Stimulated activated CD8-positive, alpha-beta memory T cell treated with anti-CD3 and anti-CD28 coated beads, Interleukin-4, amount 100 ng/mL, for 1 hour (primary cell): ENCODE measurements at places on chromosomes 12 and 14.

DNA sequence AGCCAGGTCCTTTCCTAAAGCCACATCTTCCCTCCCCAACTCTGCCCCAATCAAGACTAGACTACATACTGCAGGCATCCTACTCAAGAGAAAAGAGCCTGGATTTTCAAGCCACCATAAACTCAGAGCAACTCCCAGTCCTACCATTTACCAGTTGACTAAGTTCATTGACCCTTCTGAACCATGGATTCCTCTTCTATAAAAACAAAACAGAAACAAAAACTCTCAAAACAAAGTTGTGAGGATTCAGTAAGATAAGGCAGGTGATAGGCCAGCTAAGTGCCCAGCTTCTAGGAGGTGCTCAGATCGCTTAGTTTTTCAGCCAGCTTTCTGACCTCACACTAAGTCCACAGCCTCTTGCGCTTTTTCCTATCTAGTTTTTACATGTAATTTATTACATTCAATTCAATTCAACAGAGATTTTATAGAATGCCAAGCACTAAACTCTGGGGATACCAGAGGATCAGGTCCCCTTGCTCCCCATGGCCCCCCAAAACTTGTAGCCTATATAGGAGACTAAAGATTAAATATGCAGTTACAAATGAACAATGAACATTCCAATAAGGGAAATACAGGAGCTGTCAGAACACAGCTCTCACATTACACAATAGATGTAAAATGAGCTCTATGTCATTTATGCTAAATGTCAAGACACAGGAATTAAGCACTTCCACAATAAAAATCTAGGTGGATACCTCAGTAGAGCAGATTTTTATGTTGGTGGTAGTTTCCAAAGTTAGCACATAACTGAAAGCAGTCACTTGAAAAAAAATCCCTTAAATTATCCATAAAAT lies 104.5 kb upstream of the EGLN3 start:
- DNase-seq = no peak

DNA sequence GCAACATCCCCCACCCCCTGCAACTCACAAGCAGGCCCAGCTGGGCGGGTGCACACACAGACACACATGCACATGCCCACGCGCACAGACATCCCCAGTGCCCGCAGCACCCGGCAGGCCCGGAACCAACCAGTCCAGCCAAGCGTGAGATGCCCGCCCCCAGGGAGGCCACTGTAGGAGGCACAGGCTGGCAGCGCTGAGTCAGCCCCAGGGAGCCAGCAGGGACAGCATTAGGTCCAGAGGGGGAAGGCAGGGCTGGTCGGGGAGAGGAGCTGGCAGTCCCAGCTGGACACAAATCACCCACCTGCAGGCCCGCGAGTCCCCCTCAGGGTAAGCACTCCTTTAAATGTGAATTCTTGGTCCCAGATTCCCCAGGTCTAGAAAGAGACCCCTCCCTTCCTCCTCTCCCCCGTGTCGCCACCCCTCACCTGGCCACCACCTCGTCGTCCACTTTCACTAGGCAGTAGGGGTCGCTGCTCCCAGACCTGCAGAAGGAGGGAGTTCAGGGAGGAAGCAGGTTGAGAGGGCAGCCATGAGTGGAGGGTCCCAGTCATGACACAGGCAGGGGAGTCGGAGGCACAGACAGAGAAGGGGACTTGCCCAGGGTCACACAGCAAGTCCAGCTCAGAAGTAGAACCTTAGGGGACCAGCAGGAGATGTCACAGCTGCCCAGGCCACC lies 5.0 kb downstream of the RASAL1 start:
- DNase-seq = no peak

- no peak for DNase-seq
Measured at GRCh38 chr12:109840305-109841074, 7.3 kb upstream of the TRPV4 start.

DNA sequence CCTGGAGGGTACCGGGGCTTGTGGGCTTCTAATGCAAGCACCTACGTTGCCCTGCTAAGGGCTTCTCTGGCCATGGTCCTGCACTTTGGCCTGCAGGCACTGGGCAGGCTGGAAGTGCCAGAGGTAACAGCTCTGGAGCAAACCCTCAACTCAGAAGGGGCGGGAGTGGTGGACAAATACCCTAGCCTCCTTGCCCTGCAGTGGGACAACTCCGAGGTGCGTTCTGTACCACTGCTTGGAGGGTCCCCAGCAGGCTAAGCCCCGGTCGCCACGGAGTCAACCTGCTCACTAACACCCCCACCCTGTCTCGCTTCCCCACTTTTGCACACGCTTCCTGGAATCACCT lies 20.4 kb upstream of the BEGAIN start:
- DNase-seq = no peak

GRCh38 chr14:34063470-34064164 lies 112.7 kb upstream of the EGLN3 start:
- DNase-seq = no peak

- DNase-seq = no peak
Measured at GRCh38 chr14:99564256-99564925, 39.6 kb downstream of the CCDC85C start.

GRCh38 chr14:96267336-96267735 lies 11.3 kb downstream of the BDKRB1 start:
- DNase-seq = no peak

GRCh38 chr12:86723326-86723725 lies 467.1 kb upstream of the MGAT4C start:
- DNase-seq = no peak

- no peak for DNase-seq
Measured at GRCh38 chr12:101908395-101908794, 31.0 kb downstream of the DRAM1 start.

DNA sequence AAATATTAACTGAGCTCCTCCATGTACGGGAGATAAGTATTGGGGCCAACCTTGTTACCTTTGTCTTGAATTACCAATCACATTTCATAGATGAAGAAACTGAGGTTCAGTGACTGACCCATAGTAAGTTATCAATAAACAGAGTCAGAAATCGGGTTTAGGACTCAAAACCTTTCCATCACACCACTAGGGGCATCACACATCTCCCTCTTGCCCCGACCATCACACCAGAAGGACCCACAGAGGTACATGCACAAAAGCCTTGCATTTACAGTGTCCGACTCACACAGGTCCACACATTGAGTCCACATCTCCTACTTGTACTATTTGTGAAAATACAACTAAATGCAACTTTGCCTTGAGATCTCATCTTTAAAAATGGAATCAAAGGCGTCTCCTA lies 29.4 kb downstream of the KCNA5 start:
- no peak for DNase-seq

GRCh38 chr14:59247801-59248584 lies 59.5 kb downstream of the DAAM1 start:
- DNase-seq = no peak

DNA sequence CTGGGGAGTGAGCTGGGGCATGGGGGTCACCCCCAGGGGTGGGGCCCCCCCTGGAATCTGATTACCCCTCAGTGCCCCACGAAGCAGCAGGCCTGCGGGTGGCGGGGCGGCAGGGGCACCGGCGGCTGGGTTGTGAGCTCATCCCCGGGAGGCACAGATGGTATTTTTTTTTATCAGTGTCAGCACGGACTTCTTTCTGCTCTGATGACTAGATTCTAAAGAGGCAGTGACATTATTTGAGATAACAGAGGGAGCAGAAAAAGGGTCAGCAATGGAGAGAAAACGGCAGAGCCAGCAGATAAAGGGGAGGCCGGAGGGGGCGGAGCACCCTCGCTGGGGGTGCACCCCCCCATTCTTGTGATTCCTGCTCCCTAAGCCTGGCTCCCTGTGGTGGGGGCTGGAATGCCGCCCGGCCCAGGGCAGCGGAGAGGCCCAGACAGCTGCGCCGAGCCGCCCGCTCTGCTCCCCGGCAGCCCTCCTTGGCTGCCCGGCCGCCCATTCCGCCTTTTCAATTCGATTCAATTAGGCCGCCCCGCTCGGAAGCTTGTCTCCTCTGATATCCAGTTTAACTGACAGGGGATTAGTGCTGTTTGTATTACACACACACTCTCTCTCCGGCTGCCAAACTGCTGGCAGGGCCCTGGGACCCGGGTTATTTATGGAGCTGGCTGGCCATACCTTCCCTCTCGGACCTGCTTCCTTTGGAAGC lies 32.9 kb downstream of the MVK start:
- no peak for DNase-seq

GRCh38 chr12:81570234-81570633 lies 188.9 kb downstream of the PPFIA2 start:
- DNase-seq = no peak
